ENCODE measurements at places on chromosomes 6 and 20.
A peak's percentile ranks its signal among the peaks of the same experiment; 100 is the strongest.

DNA sequence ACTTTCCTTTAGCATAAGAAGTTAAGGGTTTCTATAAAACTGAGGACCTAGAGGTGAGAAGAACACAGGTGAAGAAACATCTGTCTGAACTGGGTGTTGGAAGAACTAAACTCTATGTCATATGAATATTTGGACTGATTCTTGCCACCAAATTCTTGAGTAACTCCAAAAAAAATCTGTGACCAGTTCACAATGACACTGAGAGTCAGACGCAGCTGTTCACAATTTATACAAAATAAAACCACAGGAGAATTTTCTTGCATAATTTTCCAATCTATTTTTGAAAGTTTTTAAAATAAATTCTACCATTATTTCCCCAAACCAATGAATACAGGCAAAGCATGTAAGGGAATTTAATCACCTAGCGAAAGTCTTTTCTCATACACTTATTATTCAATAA, 148.1 kb upstream of the TCF21 start:
- DNase-seq: no peak

- no peak for DNase-seq
These were observed 1.7 kb downstream of the DNAH8 start for GRCh38 chr6:38716825-38717224.

GRCh38 chr6:109373762-109374161, 8.5 kb downstream of the CD164 start:
- peak; percentile 26 for DNase-seq

DNA sequence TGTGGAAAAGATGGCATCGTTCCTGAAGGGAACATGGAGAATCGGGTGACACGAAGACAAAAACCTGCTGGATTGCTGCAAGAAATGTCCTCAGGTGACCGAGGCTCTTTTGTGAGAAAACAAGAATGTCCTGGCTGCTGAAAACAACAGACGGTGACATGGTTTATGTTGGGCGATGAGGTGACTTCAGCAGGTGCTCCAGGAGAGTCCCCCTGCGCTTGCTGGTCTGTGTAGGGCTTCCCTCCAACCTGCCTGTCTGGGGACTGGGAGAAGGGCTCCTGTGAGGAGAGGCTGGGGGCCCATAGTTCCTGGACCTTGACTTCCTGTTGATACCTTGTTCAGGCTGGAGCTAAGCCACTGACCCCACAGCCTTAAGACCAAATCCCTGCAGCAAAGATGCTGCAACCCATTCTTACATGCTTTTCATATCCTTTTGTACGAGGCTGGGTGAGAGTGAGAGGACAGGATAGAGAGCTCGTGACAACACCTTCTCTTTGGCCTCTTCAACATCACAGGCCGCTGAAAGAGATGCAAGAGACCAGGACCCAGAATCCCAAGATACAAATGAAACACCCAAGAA, 134.8 kb downstream of the CD83 start:
- no peak for DNase-seq

DNA sequence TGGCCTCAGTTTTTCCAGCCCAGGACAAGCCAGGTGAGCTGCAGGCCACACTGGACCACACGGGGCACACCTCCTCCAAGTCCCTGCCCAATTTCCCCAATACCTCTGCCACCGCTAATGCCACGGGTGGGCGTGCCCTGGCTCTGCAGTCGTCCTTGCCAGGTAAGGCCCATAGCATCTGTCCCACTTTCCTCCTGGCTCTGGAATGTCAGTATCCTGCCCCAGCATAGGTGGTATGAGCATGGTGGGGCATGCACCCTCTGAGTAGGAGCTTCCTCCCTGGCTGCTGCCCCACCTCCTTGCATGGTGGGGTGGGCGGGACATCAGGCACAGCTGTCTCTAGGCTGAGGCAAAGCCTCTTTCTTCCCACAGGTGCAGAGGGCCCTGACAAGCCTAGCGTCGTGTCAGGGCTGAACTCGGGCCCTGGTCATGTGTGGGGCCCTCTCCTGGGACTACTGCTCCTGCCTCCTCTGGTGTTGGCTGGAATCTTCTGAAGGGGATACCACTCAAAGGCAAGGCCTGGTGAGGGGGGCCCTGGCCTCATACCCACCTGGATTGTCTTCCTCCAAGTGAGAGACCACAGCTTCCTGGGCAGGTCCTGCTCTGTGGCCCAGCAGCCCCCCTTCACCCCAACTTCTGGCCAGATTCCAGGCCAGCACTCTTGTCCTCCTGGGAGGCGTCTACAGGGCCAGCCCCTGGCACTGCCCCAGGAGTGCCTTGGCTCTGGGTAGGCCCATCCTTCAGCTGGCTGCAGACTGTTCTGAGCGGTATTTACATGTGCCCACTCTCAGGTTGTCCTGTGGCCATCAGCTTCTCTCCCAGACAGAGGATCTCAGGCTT, 9.1 kb downstream of the PI16 start:
- DNase-seq: no peak

DNA sequence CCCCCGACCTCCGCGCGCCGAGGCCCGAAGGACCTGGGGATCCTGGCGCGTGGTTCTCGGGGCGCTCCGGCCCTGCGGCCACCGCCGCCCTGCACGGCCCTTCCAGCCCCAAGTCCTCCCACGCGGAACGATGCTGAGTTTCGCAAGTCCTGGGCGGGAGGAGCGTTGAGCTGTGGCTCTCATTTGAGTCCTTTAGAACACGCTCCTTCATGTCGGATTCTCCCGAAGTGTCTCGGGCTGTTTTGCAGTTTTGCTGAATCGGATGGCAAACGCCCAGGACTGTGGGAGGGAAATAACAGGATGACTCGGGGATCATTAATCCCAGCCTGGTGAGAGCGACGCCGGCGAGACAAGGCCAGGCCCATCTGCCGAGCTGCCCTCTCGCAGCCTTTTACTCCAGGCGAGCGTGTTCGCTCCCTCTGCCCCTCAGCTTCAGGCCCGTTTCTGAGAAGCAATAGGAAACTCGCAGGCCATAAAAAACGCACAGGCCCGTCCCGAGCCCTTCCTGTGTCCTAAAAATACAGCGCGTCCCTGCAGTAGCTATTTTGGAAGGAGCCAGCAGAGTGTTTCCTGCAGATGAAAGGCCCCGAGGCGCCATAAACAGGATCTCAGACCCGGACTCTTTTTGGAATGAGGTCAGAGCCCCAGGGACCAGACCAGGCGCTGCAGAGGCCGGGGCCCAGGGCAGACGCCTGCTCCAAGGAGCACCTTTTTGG, 153.5 kb downstream of the DLL1 start:
- no peak for DNase-seq

- DNase-seq: no peak
These were observed 1.1 kb downstream of the SOD2 start for GRCh38 chr6:159691963-159692287.

DNA sequence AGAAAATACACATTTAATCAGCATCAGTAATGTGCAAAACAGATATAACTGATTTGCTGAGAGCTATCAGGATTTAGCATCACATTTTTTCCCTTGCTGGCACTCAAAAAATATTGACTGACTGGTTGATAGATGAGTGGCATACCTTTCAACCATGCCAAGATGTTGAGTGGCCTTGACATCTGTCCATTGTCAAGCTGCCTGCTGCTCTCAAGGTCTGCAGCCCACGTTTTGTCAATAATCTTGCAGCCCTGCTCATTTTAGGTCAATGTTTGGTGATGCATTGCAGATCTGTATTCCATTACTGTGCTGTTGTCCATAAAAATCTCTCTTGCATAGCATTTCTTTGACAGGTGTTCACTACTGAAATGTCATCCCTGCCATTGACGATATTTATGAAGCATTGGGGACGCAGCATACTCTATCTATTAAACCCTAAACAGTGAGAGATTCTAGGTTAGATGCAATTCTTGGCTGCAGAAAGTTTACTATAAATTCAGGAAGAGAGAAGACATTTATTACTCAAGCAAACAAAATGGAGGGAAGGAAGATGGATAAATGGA, 111.6 kb downstream of the BFSP1 start:
- no peak for DNase-seq

DNA sequence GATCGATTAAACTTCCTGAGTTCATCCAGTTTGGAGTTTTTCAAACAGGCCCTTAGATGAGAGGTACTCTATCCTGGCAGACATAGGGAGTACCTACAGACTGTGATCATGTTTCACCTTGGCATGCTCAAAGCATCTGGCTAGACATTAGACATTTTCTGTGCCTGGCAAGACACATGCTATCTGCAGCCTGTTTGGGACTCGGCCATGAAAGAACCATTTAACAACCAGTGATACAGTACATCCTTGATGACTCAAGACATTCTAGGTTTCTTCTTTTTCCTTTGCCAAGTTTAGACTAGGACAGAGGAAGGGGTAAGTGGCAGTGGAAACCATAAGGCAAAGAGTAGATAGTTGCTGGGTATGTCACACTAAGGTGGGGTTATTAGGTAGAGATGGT, 15.4 kb upstream of the PAQR8 start:
- DNase-seq: no peak

- no peak for DNase-seq
These were observed 165.6 kb downstream of the KCNQ5 start for GRCh38 chr6:72787391-72788031.

- no peak for DNase-seq
These were observed 53.6 kb downstream of the YTHDF1 start for GRCh38 chr20:63162206-63162795.

DNA sequence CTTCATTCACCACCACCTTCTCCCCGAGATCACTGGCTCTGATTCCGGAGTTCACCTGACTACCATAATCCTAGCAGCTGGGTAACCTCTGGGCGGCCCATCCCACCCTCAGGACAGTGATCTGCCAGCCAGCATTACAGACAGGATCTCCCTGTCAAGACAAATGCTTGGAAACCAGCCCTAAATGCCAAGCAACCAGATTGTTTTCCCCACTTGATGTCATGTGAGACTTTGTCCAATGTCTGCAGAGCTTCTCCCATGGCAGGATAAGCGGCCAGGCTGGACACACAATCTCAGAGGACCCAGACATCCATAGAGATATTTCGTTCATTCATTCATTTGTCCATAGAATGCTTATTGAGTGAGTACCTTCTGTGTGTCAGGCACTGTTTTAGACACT, 32.5 kb downstream of the PDYN start:
- DNase-seq: no peak

DNA sequence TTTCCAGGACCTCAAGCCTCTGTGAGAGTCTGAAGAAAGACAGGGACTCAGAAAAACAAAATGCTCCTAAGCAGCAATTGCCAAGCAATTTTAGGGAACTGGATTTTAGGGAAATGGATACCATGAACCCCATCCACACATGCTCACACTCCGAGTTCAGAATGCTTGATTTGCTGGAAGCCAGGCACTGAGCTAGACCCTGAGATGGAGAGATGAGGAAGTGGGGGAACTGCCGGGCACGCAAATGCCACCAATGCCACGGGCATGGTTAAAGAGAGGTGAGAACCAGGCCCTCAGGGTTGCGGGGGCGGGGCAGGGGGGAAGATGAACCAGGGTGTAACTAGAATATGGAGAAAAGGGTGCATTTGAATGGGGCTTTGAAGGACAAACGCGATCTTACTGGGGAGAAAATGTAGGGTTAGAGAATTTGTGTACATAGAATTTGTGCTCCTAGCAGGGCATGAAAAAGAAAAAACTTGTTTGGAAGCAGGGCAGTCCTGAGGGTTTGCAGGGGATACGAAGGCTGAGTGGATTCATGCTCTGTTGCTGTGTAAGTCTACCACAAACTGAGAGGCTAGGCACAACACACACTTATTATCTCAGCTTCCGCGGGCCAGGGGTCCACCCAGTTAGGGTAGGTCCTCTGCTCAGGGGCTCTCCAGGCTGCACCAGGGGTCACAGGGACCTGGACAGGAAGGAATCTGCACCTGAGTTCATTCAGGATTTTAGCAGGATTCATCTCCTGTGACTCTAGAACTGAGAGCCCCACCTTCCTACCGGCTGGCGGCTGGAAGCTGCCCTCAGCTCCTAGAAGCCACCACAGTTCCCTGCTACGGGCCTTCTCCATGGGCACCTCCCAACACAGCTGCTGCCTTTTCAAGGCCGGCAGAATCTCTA, 108.0 kb downstream of the SNX5 start:
- no peak for DNase-seq

DNA sequence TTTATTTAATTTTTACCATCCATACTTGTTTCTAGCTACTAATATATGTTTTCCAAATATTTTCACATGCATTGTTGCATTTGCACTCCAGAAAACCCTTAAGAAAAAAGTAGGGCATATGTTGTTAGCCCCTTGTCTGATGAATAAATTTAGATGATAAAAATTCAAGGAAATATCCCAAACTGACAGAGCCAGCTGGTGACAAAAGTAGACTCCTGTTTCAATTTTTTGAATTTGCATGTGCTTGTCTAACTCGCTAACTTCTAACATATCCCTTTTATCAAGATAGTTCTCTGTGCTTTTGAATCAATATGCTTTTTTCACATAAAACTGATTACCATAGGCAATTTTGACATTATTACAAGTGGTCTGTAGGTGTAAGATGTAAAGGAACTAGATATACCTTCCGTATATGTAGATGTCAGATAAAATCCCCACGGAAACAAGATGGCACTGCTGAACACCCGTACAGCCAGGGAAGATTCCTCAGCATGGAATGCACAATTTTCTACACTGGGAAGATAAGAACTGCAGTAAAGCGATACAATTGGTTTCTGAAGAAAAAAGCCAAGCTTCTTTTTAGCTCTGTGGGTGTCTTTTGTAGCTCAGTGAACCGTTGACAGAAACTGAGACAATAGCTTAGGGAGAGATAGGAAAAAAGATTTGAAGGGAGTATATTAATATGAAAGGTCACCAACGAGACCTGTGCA, 437.6 kb upstream of the RNF217 start:
- no peak for DNase-seq
